ENCODE measurements at places on chromosomes 11 and 22. TPM values are rescaled to one million over a fixed set of nuclear protein-coding genes. Genes with fewer than 3 reads are reported as not detected.

DRD4 gene
- total RNA-seq = 3.3 TPM

DEPDC7 gene
- 14.9 TPM for total RNA-seq

KCNQ1OT1 gene
- 5.9 TPM for total RNA-seq

GSTT2 gene
- not detected for total RNA-seq

LGR4 gene
- total RNA-seq = 120 TPM

SFI1 gene
- total RNA-seq = 141 TPM

WNT7B gene
- 1.3 TPM for total RNA-seq

ARRB1 gene
- total RNA-seq = 8.5 TPM

OR5D18 gene
- total RNA-seq = not detected

MYOD1 gene
- total RNA-seq = 1.6 TPM

OR52A1 gene
- 0.47 TPM for total RNA-seq

FLRT1 gene
- total RNA-seq = 0.74 TPM

GALNT18 gene
- total RNA-seq = 106 TPM

TTC36 gene
- total RNA-seq = 4.9 TPM

Measured in testis (tissue), 5 donors.